ENCODE measurements at places on chromosomes 6 and 20.

DNA sequence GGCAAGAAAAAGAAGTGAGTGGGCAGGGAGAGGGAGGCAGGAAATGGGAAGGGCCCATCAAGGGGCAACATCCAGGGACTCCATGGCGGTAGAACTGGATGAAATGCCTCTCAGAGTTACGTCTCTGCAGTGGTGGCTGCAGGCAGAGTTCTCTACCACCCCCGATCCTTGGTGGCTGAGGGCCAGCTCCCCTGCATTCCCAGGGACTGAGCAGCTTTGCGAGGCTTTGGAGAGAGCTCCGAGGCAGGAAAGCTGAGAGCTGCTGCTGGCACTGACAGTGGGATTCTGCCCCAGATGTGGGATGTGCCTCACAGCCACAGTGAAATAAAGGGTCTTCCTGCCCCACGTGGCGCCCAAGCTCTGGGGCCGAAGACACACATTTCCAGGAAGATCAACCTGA is 236.6 kb downstream of the SLC24A3 start:
- H3K4me3 ChIP-seq, result no peak overlapping the region
- H3K27ac ChIP-seq, result no peak overlapping the region
- no peaks in the 10 kb centered on the region for H3K4me1 ChIP-seq
- no peaks in the 10 kb centered on the region for H3K27me3 ChIP-seq

DNA sequence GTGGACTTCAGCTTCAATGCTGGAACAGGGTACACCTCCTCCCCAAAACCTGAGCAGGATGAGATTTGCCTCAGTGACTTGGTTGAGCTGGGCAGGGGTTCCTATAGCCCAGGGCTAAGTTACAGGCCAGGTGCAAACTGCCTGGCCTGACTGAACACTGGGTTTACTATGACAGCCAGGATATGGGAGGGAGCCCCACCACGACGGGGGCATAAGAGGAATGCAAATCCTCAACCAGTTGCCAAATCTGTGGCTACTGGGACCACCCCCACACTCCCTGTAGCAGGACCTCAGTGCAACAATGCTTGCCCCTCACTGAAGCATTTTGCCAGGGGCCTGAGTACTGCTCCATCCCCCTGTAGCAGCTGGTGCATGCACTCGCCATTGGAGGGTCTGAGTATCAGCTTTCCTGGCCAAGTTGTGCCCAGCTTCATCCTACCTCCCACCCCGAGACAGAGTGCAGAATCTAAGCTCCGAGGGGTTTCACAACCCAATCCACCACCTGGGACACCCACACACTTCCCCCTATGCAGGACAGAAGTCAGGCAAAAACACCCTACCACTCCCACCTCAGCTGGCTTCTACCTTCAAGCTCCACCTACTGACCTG is 27.6 kb downstream of the TREML4 start:
- no peak for DNase-seq

DNA sequence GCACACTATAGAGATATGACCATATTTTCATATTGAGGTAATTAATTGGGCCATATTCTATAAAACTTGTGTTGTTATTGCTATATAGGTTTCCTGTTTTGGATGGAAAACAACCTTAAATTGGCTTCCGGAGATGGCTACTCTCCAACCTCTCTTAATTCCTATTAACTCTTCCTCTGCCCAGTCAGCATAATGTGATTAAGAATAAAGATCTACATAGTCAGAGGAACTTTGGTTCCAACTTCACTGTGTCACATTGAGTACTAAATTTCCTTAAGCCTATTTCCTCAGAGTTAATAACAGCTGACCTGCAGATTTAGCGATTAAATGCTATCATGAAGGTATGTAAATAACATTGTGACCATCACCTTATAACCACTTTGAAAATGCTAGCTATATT is 67.7 kb downstream of the PTPRK start:
- H3K27me3 ChIP-seq, result no peaks in the 10 kb centered on the region
- H3K4me1 ChIP-seq, result no peaks in the 10 kb centered on the region
- H3K36me3 ChIP-seq, result no peaks in the 10 kb centered on the region
- no peak overlapping the region for H3K4me3 ChIP-seq

GRCh38 chr6:42028234-42029061 is 21.9 kb upstream of the TAF8 start:
- peaks cover 8% of the 10 kb centered on the region for H3K4me1 ChIP-seq
- H3K4me3 ChIP-seq, result no peak overlapping the region
- H3K27me3 ChIP-seq, result no peaks in the 10 kb centered on the region
- DNase-seq, result no peak
- no peak overlapping the region for H3K27ac ChIP-seq
- H3K36me3 ChIP-seq, result no peaks in the 10 kb centered on the region

DNA sequence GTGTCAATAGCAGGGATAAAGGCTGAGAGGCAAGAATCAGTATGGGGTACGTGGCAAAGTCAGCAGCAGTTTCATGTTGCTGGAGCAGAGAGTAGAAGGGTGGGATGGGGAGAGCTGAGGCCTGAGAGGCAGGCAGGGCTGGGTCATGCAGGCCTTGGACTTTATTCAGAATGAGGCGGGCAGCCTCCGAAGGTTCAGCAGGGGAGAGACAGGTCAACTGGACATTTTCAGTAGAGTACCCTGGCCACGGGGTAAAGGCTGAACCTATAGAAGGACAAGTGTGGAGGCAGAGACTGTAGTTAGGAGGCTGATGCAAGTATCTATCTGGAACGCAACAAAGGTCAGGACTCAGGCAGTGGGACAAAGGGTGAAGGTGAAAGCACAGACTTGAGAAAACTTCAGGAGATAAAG is 13.7 kb downstream of the NOTCH4 start:
- no peaks in the 10 kb centered on the region for H3K4me1 ChIP-seq
- no peaks in the 10 kb centered on the region for H3K36me3 ChIP-seq
- no peak overlapping the region for H3K27ac ChIP-seq

DNA sequence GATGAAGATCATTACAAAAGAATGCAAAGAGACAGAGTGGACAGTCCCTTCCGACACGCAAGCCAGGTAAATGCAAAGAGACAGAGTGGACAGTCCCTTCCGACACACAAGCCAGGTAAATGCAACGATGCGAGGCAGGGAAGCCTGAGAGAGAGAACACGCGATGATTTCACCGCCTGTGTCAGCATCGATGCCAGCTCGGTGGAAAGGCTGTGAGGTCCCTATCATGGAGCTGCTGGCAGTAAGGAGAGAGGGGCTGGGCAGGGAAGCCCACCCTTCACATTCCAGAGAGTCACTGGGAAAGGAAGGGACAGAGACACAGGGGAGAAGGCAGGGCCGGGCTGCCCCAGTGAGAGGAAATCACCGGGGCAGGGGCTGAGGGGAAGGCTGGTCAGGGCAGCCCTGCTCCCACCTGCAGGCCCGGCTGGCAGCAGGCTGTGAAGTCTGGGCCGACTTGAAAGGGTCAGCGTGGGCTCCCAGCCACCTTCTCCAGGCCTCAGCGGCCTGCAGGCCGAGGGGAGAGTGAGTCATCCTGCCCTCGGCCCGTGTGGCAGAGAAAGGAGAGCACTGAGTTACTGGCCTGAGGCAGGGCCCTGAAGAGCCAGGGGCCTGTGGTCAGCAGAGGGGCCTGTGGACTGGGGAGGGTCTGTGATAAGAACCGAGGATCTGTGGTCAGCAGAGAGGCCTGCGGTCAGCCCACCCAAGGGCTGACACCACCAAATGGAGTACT is 80.4 kb downstream of the DACT2 start:
- no peaks in the 10 kb centered on the region for H3K4me1 ChIP-seq
- no peak overlapping the region for H3K27ac ChIP-seq
- H3K36me3 ChIP-seq, result no peaks in the 10 kb centered on the region

DNA sequence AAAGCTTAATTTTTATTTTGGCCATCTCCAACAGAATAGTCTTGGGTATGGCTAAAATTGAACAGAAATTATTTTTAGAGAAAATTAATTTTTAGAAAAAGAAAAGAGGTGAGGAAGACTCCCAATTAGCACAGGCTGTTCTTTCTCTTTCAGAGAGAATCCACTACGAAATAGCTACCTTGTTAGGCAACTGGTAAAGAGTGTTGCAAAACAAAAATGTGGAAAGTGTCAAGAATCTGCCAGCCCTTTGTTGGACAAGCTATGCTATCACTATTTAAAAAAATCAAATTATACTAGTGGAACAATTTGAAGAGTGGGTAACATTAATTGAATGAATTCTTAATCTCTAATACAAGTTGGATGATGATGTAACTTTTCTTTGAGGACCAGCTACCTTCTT is 19.2 kb upstream of the ZSCAN9 start:
- peaks cover 2% of the 10 kb centered on the region for H3K4me1 ChIP-seq
- H3K27ac ChIP-seq, result no peak overlapping the region
- no peak overlapping the region for H3K4me3 ChIP-seq
- H3K27me3 ChIP-seq, result peaks cover 63% of the 10 kb centered on the region
- DNase-seq, result no peak
- no peaks in the 10 kb centered on the region for H3K36me3 ChIP-seq
